ENCODE measurements at places on chromosomes 3 and 15. TPM values are rescaled to one million over a fixed set of nuclear protein-coding genes. Genes with fewer than 3 reads are reported as not detected.

DNA sequence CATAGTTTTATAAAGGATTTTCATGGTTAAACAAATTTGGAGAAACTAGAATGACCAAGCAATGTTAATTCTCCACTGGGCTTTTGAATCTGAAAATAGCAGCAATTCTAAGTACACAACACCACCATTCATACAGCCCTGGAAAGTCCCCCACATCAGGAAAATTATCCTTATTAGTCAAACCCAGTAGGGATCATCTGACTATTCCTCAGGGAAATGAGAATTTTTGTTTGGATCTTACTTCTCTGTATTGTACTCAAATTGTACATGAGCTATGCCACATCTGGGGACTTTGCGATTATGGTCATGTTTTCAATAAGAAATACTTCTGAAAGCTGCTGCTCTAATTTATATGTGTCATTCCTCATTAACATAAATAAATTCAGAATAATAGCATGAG lies 46.0 kb downstream of the RARB start:
- DNase-seq: peak; percentile 30

ROPN1 gene
- total RNA-seq: not detected

GRCh38 chr3:53630547-53630946 lies 136.1 kb downstream of the CACNA1D start:
- no peak for DNase-seq

DNA sequence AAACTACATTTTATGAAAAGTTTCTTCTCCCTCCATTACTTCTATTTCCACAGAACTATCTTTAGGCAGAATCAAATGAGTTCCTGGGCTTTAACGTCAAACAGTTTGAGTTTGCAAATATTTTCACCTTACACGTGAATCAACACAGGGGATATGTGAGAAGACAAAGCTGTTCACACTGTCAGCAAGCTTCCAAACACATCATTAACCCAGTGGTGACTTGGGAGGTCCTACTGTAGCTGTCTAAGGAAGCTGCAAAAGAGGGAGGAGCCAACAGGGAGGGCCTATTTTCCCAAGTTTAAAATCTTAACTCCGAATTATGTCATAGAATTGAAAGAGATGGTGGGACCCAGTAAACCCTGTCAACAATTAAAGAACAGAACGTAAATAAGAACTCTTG lies 337.8 kb upstream of the DNAJC19 start:
- no peak for DNase-seq

GRCh38 chr15:63288778-63289378 lies 11.5 kb downstream of the APH1B start:
- DNase-seq: peak; percentile 84

P2RY13 gene
- not detected for total RNA-seq

- no peak for DNase-seq
Measured at GRCh38 chr3:143103652-143104051, 15.9 kb upstream of the CHST2 start.

ZNF501 gene
- total RNA-seq: 13.1 TPM

All from fibroblast of the aortic adventitia (primary cell).